NCI-H1092 (cell line): ENCODE measurements at places on chromosomes 4 and X.

DNA sequence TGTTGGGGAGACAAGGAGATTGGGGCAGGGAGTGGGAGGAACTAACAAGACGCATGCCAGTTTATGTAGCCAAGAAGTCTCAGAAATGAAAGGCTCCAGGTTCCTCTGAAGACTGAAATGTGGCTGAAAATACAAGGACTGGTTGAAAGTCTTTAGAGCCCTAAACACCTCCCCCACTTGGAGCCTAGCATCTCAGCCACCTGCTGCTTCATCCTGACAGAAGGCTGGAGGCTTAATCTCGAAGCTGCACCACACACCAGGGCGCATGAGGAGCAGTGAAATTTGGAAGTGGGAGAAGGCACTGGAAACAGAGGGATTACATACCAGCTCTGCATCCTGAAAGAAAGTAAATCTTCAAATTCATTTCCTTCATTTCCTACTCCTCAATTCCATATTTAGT, 160.7 kb upstream of the FTHL17 start:
- DNase-seq = no peak

GRCh38 chr4:2186133-2186864, 55.6 kb downstream of the HAUS3 start:
- no peak for DNase-seq

DNA sequence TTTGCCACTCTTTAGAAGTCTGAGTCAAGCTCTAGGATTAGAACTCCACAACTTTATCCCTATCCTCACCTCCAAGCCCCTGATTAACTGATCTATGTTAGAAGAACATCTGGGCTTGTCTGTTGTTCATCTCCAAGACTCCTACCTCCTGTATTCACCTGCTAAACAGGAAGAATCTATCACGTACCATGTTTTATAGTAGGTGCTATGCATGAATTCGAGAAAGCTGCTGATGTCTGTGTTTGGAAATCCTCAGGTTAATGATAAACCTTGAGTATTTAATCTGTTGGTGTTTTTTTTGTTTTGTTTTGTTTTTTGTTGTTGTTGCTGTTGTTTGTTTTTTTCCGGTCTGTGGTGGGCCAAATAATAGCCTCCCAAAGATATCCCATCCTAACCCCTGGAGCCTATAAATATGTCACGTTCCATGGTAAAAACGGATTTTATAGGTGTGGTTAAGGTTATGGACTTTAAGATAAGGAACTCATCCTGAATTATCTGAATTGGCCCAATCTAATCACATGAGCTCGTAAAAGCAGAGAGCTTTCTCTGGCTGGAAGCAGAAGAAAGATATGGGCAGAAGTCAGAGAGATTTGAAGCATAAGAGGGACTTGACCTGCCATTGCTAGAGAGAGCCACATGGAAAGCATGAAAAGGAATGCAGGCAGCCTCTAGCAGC, 101.2 kb upstream of the DUSP21 start:
- DNase-seq = no peak

GRCh38 chr4:139950568-139950967, 203.4 kb downstream of the MAML3 start:
- DNase-seq = no peak
